ENCODE measurements at places on chromosomes 3 and 15. TPM values are rescaled to one million over a fixed set of nuclear protein-coding genes. Genes with fewer than 3 reads are reported as not detected.

Gene PLXNA1
- 44.0 TPM for total RNA-seq

Gene IL12A
- total RNA-seq = 0.72 TPM

Gene LIPH
- total RNA-seq = not detected

Gene LTK
- total RNA-seq = 3.1 TPM

Gene SERPINI2
- not detected for total RNA-seq

Gene IFT80
- 44.7 TPM for total RNA-seq

Gene FOXL2NB
- under 0.01 TPM for total RNA-seq

Gene GRK7
- not detected for total RNA-seq

Gene SAMD7
- total RNA-seq = not detected

Gene GNAI2
- total RNA-seq = 305 TPM

Gene SH3GL3
- 0.24 TPM for total RNA-seq

Gene USP13
- total RNA-seq = 13.8 TPM

Gene GXYLT2
- 64.6 TPM for total RNA-seq

Gene FGD5
- 5.3 TPM for total RNA-seq

Gene LINGO1
- not detected for total RNA-seq

Gene IL17RD
- total RNA-seq = 8.8 TPM

Gene IRAK2
- 10.7 TPM for total RNA-seq

Gene SLC30A4
- total RNA-seq = 5.9 TPM

Gene SPTSSB
- total RNA-seq = not detected

Gene CSTA
- total RNA-seq = 0.78 TPM

Gene THPO
- total RNA-seq = not detected

Gene CILP
- not detected for total RNA-seq

Gene TEX55
- not detected for total RNA-seq

Gene CORO2B
- 5.9 TPM for total RNA-seq

Gene ZNF639
- 59.1 TPM for total RNA-seq

Gene PRKCD
- total RNA-seq = 5.0 TPM

Gene MRAS
- total RNA-seq = 29.6 TPM

Gene CCR3
- total RNA-seq = 0.10 TPM

Gene CEP70
- 43.1 TPM for total RNA-seq

Gene CDCP1
- total RNA-seq = 75.6 TPM

Gene SLC24A5
- total RNA-seq = 0.29 TPM

Gene PLA1A
- 0.20 TPM for total RNA-seq

Gene ZNF502
- 5.3 TPM for total RNA-seq

Gene CCR8
- total RNA-seq = not detected

Gene LRTM1
- total RNA-seq = 1.6 TPM

Gene TRH
- not detected for total RNA-seq

Gene EPHA3
- total RNA-seq = 0.20 TPM

Gene SHC4
- total RNA-seq = 1.9 TPM

Gene ENTPD3
- not detected for total RNA-seq

Gene RSL24D1
- 127 TPM for total RNA-seq

Gene C3orf20
- total RNA-seq = not detected

Gene IMPG2
- under 0.01 TPM for total RNA-seq

Gene NRROS
- total RNA-seq = 2.7 TPM

Gene NGLY1
- 52.5 TPM for total RNA-seq

Gene PLSCR2
- total RNA-seq = not detected

Gene ABCC5
- total RNA-seq = 7.2 TPM

Gene CEMIP
- 1.1 TPM for total RNA-seq

Gene SKOR1
- total RNA-seq = not detected

Gene CTNNB1
- 747 TPM for total RNA-seq

Gene CCR2
- not detected for total RNA-seq

Gene P2RY12
- total RNA-seq = not detected

Gene UQCRC1
- 393 TPM for total RNA-seq

Gene MEGF11
- total RNA-seq = not detected

Gene GOLGA8J
- not detected for total RNA-seq

Gene ZBTB47
- 8.8 TPM for total RNA-seq

Gene CHRD
- not detected for total RNA-seq

Gene MOBP
- total RNA-seq = not detected

Gene C3orf38
- total RNA-seq = 29.9 TPM

Gene RPL32
- total RNA-seq = 1,815 TPM

Gene GPR149
- not detected for total RNA-seq
